Immature natural killer cell (primary cell): ENCODE measurements at places on chromosomes 7 and 10.
A peak's percentile ranks its signal among the peaks of the same experiment; 100 is the strongest.

DNA sequence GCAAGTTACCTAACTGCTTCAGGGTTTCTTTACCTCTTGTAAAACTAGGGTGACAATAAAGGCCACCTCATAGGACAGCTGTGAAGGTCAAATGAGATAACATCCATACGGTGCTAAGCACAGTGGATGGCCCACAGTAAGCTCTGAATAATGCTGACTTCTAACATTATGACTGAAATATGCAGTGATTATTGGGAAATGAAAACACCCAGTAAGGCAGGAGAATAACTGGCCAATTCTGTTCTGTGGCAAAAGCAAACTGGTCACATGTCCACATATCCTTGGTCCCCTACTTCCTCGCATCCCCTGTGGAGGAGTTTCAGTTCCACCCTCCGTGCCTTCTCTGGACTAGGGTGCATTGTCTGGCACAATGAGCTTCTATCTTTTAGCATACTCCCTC is 1.4 kb downstream of the CUBN start:
- no peak for DNase-seq

GRCh38 chr10:29256019-29256418 is 32.9 kb upstream of the LYZL1 start:
- no peak for DNase-seq

DNA sequence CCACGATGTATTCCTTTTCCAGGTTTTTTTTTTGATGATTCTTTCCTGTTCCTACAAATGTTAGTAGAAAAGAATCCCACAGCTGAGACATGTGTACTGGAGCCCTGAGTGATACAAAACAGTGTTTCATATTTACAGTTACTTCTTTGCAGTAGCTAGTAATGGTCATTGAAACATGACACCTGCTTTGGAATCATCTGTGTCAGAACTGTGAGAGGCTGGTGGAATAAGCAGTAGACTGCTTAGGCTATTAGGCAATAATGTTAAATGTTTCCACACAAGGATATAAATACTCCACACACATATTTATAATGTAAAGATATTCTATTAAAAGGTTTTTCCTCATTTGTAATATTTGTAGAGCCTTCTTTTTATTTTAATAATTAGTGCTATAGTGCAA is 394.0 kb downstream of the THSD7A start:
- no peak for DNase-seq

- no peak for DNase-seq
Measured at GRCh38 chr7:33539659-33540400, 365.5 kb upstream of the BMPER start.

DNA sequence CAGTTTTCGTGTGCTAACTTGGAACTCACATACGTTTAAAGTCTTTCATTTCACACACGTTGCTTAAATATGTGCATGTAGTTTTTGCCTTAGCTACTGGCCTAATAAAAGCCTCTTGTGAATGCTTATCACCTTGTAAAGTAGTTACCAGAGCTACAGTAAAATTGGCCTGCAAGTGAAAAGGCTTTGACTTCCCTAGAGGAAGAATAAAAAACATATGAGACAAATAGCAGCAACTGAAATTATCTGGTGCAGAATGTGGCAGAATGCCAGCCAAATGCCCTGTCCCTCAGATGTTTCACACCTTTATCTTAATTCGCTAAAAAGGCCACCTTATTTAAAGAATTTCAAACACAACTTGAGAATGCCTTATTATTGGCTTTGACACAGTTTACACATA is 28.1 kb upstream of the RPA3 start:
- DNase-seq: no peak

- no peak for DNase-seq
Measured at GRCh38 chr10:128528167-128528566, 401.9 kb upstream of the MKI67 start.

DNA sequence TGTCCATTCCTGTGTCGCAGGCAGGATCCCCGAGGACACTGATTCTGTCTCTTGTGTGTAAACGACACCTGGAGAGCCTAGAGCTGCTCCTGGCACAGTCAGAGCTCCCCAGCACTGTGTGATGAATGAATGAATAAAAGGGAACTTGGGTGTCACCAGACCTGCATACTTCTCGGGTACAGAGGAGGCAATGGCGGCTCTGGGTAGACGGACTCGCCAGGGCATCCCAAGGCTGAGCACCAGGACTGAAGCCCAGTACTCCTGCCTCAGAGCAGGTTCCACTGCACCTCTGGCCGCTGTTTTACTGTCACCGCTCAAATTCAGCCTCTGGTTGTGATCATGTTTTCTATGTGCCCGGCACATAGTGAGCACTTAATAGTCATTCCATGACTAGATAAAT is 255.8 kb downstream of the GLRX3 start:
- DNase-seq: no peak

DNA sequence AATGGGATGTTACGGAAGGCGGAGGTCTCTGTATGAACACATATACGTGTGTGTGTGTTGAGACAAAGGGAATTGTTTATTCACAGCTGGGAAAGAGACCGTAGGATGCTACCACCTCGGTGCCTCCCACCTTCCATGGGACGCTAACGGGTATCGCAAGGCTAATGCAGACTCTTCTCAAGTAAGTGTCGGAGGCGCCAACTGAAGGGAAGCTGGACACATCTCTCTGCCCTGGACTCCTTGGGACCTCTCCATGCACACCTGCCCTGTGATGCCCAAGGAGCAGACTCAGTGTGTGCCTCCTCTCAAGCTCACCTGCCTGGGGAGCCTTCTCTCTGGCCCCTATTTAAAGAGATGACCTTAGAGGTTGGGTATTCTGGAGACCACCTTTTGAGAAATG is 230.9 kb downstream of the DNAJB6 start:
- no peak for DNase-seq

- DNase-seq: peak; percentile 4
Measured at GRCh38 chr7:131110297-131111080, 217.2 kb upstream of the MKLN1 start.

DNA sequence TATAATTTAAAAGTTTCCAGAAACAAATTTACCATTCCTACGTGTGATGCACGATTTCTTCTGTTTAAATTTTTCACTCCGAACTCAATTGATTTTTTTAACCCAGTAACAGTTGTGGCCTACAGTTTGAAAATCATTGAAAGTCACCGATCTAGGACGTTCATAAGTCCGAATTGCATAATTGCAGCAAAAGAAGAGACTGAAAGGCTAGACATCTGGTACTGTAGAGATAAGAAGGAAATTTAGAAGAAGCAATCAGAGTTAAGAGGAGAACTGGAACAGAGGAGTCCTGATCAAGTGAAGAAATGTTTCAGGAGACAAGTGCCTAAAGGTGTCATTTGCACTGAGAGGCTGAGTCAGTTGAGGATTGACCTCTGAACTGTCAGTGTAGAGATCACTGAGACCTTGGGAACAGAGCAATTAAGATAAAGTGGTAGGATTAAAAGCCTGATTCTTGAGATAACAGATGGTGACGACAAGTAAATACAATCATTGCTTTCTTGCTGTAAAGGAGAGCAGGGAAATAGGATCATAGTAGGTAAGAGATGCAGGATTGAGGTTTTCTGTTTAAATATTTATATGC is 73.5 kb downstream of the ZFAND4 start:
- no peak for DNase-seq

GRCh38 chr7:154423231-154423630 is 371.0 kb downstream of the DPP6 start:
- DNase-seq: no peak

DNA sequence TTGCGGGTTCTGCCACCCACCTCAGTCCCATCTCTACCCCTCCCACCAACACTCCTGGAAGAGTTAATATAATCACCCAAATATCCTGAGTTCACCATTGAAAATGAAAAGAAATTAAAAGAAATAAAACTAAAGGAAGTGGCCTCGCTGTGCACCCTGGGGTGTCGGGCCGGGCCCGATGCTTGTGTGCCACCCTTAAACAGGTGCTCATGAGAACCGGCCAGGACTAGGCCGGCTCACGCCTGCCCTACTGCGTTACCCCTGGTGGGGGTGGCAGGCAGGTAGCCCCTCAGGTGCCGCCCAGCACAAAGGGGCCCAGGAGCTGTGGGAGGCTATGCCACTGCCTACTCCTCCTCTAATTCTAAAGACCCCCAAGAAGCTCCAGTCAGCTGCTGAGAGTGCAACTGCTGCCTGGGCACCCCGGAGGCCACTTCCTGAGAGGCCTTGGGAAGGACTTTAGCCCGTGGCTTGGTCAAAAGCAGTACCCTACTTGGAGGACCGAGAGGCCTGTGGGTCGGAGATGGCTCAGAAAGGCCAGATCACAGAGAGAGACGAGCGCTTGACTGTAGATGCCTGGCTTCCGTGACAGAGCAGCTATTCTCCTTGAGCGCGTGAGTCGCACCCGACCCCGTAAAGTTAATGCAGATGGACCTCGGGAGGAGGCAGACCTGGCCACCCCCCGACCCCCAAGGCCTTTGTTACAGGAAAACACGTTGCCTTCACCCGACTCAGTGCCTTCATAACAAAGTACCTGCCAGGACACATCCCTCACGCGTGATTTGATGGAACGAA is 51.0 kb upstream of the PPP2R2D start:
- DNase-seq: no peak

DNA sequence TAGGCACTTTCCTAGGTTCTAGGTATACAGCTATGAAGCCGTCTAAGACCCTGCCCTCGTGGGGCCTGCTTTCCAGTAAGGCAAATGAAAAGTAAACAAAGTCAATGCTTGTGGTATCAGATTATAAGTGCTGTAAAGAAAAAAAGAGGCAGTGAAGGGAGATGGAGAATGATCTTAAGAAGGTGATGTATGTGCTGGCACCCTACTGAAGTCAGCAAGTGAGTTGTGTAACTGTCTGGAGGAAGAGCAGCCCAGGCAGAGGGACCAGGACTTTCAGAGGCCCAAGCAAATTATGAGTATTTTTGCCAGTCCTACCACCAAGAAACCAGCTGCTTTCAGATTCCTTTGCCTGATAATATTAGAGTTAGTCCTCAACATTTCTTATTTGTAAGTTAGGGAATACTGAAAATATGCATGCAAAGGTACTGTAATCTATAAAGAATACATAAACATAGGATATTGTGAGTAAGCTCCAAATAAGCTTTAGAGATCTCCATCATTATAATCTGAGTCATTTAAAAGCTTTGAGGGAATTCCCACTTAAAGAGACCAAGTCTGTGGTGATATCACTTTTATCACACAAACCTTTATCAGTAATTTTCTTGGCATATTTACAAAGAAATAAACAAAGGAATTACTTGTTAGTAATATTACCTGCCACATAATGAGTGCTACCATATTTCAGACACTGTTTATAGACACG is 329.2 kb upstream of the LRGUK start:
- DNase-seq: no peak

GRCh38 chr10:30374353-30374752 is 25.3 kb upstream of the MTPAP start:
- no peak for DNase-seq

DNA sequence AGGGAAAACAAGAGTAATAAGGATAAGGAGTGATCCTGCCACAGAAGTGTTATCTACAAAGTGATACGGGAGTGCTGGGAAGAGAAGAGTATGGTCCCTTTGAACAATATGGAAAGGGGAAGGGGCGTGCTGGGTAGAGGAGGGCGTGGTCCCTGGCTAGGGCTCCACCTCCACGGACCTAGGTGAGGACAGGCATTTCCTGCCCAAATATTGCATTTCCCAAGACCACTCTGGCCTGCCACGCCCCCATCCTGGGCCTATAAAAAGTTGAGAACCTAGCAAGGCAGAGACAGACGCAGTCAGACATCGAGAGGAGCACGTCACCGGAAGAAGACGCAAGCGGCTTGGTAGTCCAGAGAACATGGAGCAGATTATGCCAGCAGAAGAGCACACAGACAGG is 22.8 kb downstream of the VSTM4 start:
- no peak for DNase-seq

DNA sequence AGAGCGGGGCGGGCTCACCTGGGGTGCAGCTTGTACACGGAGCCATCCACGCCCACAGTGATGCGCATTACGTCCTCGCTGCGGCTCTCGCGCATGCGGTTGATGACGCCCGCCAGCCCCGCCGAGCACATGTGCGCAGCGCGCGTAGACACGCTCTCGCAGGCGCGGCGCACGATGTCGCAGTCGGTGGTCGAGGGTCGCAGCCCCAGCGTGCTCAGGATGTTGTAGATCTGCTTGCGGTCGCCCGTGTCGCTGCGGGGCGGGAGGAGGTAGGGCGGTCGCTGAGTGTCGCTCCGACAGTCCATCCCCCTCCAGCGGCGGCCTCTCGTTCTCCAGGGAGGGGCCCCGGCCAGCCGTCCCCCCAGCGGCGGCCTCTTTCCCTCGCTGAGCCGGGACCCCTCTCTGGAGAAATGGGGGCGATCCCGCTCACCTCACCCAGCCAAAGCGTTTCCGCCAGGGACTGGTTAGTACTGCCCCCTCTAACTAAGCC is 4.4 kb upstream of the MYL7 start:
- peak; percentile 63 for DNase-seq

DNA sequence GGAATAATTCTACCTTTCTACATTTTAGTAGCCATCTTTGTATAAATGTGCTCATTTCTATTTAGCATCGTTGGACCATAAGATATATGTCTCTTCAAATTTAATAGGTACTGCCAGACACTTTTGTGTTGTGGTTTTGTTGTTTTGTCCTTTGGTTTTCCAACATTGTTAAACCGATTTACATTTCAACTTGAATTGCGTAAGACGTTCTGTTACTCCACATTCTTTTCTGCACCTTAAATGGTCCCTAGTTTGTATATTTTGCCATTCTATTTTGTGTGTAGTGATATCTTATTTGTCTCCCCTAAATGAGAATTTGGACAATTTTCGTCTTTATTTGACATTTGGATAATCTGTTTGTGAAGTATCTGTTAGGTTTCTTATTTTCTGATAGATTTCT is 1015.6 kb downstream of the NRG3 start:
- no peak for DNase-seq

DNA sequence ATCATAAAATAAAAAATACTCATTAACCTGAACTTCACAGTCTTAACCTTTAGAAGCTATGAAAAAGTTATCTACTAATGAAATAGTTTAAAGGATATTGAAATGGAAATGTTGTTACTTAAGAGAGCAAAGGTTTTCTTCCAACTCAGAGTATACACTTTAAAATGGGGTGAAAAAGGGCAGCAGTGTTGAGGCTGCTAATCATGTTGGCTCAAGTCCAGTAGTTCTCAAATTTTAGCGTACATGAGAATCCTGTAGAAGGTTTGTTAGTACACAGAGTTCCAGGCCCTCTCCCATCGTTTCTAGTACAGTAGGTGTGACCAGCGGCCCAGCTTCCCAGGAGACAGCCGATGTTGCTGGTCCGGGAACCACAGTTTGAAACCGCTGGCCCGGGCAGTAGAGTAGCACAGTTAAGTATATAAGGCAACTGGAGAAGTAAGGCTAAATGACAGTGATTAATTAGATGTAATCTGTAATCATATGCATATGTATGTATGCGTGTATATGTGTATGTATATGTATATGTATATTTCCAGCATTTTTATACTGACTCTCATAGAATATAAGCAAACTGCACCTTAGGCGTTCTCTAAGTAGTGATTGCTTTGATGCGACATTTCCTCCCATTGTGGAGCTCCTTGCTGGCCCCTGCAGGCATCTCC is 147.2 kb upstream of the PRR15 start:
- no peak for DNase-seq
